ENCODE measurements at places on chromosomes 12 and 14.

DNA sequence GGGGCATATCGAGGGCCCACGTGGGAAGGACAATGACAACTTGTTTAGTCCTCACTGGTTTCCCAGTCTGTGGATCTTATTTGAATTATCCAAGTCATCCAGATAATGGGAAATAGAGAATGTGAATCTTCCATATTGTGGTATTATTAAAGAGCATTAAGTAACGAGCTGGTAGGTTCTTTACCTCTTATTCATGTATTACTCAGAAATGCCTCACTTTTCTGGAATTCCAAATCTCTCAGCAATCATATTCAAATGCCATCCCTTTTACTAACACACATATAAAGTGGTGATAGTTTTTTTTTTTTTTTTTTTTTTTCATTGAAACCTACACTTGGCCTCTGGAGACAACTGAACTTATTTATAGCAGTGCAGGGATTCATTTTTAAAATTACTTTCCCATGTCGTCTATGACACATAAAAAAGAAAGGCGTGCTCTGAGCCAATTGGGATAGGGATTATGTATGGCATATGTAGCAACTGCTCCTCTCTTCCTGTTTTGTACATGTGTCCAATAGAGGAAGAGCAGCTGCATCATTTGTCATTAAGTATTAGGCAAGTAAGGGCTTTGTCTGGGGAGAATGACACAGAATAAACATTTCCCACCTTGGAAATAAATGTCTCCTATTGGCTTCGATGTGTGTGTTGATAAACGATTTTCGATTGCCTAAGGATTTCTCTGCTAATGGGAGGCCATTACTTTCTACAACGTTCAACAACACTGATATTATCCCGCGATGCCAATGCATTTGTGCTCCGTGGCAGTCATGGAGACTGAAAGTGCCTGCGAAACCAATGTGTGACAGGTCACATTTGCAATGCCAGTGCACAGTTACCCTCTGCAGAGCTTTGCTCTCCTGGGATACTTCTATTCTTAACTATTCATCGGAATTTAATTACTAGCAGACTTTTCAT lies 78.6 kb upstream of the IFNG-AS1 start:
- DNase-seq, result no peak

GRCh38 chr14:58631732-58632131 lies 6.0 kb upstream of the DACT1 start:
- DNase-seq, result no peak

DNA sequence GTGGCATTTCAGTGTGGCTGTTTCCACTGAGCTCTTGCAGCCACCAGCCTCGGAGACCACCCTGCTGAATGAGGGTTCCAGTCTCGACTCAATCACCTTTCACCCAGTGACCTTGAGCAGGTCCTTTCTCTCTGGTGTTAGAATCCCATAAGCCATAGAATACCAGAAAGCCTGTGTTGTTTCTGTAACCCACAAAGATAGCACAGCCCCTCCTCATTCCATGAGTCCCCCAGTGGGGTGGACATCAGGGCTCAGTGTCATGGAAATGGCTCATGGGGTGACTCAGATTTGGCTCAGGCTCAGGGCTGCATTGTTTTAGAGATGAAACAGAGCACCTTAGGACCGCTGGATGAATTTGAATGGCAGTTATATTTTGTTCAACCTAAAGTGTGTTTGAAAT lies 171.5 kb downstream of the PTPN11 start:
- DNase-seq, result no peak

GRCh38 chr14:75558440-75558839 lies 20.0 kb upstream of the FLVCR2 start:
- DNase-seq, result no peak

DNA sequence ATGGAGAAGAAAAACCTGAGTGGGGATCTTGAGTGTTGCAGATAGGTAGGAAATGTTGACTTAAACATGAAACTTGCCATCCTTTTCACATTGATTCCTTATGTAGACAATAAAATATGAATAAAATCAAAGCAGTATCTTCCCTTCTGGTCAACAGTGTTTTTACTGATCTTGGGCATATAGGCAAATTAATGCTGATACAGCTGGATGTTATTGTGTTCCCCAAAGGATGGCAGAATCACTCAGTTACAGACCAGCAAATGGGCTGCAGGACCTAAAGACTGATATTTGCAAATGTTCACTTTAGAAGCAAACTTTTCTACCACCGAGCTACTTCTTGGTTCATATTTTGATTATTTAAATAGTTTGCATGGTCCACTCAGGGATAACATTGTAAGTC lies 33.9 kb downstream of the MTHFD1 start:
- no peak for DNase-seq
